Right lung (tissue), 10 donors: ENCODE measurements at places on chromosomes 1 and 21. TPM values are rescaled to one million over a fixed set of nuclear protein-coding genes. Genes with fewer than 3 reads are reported as not detected.

Gene RGSL1
- not detected for polyA plus RNA-seq

DNA sequence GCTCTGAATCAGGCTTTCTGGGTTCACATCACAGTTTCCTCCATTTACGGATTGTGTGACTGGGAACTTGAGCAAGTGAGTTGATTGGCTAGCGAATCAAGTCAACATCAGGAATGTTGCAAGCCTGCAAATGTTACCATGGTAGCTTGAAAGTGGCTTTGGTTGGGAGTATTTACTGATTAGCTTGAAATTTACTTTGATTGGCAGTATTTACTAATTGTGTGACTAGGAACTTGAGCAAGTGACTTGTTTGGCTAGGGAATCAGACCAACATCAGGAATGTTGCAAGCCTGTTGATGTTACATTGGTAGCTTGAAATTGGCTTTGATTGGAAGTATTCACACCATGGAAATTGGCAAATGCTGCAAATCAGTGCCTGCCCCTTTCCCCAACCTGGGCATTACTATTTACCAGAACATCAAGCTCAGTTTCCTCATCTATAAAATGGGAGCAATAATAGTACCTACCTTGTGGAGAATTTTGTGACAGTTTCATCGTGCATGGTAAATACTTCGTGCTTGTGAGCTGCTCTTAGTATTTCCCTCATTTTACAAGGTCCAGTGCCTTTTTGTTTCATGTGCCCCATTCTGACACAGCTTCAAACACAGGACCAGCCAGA, 23.1 kb upstream of the B3GALNT2 start:
- DNase-seq: no peak

GRCh38 chr1:170156594-170156993, 10.8 kb downstream of the NTMT2 start:
- DNase-seq: no peak

- DNase-seq: no peak
Measured at GRCh38 chr1:201954263-201955008, 867 bp upstream of the TIMM17A start.

DNA sequence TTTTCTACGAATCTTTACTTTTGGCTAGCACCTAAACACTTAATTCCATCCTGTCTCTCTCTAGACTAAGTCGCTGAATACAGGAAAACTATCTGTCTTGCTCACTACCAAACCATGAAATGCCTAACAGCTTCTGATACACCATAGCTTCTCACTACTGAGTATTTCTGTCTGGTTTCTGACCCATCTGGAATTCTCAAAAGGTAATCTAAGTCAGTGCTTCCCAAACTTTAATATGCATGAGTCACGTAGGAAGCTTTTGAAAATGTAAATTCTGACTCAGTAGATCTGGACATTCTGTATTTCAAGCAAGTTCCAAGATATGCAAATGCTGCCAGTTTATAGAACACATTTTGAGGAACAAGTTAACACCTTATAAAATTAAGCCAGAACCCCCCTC, 9.2 kb upstream of the OVGP1 start:
- DNase-seq: no peak

- DNase-seq: no peak
Measured at GRCh38 chr1:155607708-155608107, 2.3 kb upstream of the MSTO1 start.

- DNase-seq: no peak
Measured at GRCh38 chr21:42829417-42829816, 49.9 kb downstream of the WDR4 start.

DNA sequence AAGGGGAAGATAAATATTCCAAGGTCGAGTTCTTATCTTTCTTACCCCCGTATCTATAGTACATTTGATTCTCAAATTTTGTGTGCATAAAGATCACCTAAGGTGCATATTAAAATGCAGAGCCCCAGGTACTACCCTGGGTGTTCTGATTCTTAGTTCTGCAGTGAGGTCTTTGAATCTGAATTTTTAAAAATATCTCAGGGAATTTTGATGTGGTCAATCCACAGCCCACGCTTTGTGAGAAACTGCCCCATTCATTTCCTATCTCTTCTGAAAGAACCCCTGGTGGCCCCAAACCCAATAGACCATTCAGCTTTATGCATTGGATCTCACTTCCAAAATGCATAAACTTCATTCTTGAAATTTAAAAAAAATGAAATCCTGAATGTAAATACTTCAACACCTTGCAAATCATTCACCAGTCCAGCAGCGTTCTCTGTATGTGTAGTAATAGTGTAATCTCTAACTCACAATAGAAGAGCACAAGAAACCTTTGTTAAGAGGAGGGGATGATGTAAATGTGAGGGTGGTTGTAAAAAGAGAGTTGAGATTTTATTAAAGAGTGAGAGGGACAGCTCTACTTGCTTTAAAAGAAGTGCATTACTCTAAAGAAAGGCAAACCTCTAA, 108.8 kb upstream of the ZP4 start:
- no peak for DNase-seq

GRCh38 chr1:164753521-164754077, 194.6 kb downstream of the PBX1 start:
- DNase-seq: no peak

Gene CFAP74
- polyA plus RNA-seq: 1.5 TPM

- DNase-seq: no peak
Measured at GRCh38 chr21:44623575-44623974, 3.3 kb upstream of the KRTAP10-9 start.

DNA sequence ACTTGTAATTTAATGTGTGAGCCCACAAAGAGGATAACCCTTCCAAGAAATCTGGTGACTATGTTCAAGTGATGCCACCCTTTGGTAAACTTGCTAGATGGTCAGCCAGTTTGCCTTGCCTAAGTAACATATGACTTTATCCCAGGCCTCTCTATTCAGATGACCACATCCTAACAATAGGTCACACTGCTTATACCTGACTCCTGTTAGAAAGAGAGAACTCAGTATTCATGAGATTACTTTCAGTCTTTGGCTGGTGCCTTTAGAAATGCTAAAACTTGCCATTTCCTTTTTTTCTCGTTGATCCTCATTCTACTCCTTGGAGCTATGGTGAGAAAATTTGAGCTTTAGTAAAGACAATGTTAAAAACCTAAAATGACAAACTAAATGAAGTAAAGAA, 28.5 kb upstream of the SERBP1 start:
- no peak for DNase-seq

DNA sequence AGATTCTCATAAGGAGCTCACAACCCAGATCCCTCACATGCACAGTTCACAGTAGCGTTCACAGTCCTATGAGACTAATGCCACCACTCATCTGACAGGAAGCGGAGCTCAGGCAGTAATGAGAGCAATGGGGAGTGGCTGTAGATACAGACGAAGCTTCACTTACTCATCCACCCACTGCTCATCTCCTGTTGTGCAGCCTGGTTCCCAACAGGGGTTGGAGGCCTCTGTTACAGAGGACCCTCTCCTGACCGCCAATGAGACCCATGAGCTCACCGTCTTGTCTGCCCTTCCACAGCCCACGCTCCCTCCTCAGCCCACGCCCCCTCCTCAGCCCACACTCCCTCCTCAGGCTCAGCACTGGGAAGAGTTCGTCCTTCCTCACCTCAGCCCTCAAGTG, 39.6 kb downstream of the RSPH1 start:
- no peak for DNase-seq

- DNase-seq: no peak
Measured at GRCh38 chr21:36980280-36981048, 14.0 kb upstream of the HLCS start.

GRCh38 chr1:118978914-118979701, 9.0 kb downstream of the TBX15 start:
- DNase-seq: no peak

Gene IQCC
- polyA plus RNA-seq: 7.2 TPM

Gene CENPF
- polyA plus RNA-seq: 70.3 TPM

- DNase-seq: no peak
Measured at GRCh38 chr1:234572966-234573365, 37.0 kb downstream of the IRF2BP2 start.

- no peak for DNase-seq
Measured at GRCh38 chr1:211685823-211686222, 10.4 kb upstream of the NEK2 start.

DNA sequence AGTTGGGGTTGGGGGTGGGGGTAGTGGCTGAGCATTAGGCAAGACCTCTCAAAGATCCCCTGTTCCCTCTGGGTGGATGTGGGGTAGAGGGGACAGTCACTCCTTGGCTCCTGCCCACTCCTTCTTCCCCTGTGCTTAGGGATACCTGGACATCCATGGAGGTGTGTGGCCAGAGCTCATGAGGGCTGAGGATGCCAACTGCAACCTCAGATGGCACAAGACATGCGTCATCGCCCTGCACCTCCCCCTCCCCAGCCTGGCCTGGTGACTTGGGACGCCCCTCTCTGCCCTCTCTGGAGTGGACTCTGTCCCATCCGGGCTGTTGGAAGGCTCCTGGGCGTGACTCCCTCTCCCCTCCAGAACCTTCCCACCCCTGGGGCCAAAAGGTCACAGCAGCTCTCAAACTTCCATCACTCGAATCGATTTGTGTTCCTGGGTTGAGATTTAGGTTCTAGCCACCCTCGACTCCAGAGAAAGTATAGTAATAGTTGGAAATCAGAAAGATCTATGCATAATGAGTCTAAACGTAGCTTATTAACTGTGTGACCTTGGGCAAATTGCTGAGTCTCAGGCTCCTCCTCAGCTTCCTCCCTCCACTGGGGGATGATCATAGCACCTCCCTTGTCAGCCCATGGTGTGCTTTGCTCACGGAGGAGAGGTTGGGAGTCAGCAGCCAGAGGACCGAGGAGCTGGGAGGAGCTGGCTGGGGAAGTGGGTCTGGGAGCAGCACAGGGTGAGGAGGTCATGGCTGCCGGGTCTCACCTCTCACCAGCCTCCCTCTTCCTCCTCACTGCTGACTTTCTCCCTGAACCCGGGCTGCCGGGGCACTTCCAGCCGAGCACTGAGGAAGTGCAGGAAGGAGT, 2.2 kb upstream of the PTPN7 start:
- DNase-seq: no peak

- DNase-seq: no peak
Measured at GRCh38 chr1:3217181-3217641, 148.2 kb downstream of the PRDM16 start.

Gene LIN28A
- 0.10 TPM for polyA plus RNA-seq

- DNase-seq: no peak
Measured at GRCh38 chr21:18764720-18765119, 361.1 kb upstream of the TMPRSS15 start.

Gene CSF3R
- 8.7 TPM for polyA plus RNA-seq

GRCh38 chr1:185929776-185930175, 195.6 kb downstream of the HMCN1 start:
- DNase-seq: no peak

GRCh38 chr1:9243066-9243739, 8.6 kb downstream of the H6PD start:
- DNase-seq: no peak

Gene COL9A2
- 21.9 TPM for polyA plus RNA-seq

GRCh38 chr1:203046984-203047630, 20.8 kb downstream of the PPFIA4 start:
- DNase-seq: no peak

DNA sequence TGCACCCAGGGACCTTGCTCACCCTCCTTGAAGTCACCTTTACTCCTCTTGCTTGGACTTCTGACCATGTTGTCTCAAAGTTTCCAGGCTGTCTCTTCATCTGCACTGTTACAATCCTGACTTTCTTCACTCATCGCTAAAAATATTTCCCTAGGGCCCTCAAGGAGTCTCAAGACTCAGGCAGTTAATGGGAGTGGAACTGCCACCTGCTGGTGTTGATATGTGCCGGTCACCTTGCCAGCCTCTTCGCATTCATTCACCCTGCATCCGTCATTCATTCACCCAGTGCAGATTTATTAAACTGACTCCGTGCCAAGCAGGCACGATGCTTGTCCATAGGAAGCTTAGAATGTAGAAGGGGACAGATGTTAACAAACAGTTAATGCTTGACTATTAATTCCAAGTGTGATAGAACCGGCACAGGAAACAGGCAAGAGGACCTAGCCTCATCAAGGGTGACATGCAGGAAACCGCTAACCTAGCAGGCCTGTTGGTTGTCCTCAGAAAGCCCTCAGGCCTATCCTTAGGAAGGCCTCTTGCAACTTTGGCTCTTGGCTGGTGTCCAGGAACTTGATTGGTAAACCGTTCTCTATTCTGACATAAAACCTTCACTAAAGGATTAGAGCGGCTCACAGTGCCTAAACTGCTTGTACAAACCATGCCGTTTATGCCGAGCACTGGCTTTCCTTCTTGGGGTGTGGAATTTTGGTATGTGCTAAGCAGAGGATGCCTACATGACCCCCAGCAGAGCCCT, 342.2 kb downstream of the CAMTA1 start:
- DNase-seq: no peak
